Uterus (tissue), 4 donors: ENCODE measurements at places on chromosomes 2 and 18. TPM values are rescaled to one million over a fixed set of nuclear protein-coding genes. Genes with fewer than 3 reads are reported as not detected.

DNA sequence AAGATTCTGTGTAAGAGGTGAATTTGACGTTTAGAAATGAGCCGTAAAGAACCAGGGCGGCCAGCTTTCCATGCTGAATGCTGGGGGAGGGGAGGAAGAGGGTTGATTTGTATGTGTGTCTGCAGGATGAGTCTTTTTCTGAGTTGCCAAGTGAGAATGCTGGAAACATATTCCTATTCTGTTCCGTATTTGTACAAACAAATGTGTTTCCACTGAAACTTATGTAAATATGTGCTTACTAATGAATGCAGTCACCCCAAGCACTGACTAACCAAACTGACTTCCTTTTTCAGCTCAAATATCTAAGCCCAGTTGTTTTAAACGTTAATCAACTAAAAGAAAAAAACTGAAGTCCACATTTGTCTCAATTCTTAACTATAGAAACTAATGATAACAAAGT lies 74.9 kb upstream of the APCDD1 start:
- DNase-seq = no peak

GRCh38 chr2:239678186-239678490 lies 277.3 kb upstream of the HDAC4 start:
- DNase-seq = no peak

GRCh38 chr2:98281607-98282006 lies 64.6 kb upstream of the CNGA3 start:
- no peak for DNase-seq

DNA sequence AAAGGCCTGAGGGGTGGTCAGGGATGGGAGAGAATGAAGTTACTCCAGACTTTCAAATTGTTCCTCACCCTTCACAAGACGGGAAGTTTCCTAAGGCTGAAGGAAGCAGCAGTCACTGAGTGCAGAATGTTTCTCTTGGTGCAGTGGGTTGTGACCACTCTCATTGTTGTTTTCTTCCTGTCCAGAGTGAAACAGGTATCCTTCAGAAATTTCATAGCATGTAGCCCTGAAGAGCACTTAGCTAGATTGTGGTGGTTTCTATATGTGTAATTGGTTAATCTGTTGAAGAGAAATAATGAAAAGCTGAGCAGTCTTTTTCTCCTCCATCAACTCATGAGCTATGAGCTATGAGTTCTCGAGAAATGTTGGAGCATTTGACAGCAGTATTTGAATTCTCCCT lies 96.8 kb downstream of the GPD2 start:
- DNase-seq = no peak

Gene ANKRD29
- total RNA-seq = 10.8 TPM

DNA sequence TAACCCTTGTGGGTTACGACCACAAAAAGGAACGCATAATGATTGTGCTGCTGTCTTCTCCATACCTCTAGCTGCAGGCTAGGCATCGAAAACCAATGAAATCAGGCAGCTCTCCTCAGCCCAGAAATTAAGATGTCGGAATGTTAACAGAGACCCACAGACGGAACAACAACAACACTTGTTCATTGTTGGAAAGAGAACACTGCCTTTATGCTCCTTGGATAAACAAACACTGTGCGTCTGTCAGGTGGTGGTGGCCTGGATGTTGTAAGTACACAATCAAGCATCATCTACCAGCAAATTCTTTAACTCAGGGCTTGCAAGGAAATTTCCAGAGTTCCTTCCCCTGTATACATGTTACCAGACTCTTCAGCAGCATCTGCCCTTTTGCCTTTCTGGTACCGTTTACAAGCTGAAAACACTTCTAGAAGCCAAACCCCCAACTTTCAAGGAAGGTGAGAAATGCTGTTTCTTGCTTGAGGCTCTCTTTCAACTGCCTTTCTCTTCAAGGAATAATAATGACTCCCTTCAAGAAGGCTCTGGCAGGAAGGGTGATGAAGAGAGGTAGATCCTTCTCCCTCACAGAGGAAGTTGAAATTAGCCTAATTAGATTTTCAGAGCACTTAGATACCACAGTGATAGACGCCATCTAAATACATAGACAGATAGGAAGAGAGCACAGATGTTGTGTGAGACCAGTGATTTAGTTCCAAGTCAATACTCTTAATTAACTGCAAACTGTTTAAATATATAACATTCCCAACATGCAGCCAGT lies 332.7 kb downstream of the ZNF521 start:
- DNase-seq = no peak
